ENCODE measurements at places on chromosomes 4 and X.

DNA sequence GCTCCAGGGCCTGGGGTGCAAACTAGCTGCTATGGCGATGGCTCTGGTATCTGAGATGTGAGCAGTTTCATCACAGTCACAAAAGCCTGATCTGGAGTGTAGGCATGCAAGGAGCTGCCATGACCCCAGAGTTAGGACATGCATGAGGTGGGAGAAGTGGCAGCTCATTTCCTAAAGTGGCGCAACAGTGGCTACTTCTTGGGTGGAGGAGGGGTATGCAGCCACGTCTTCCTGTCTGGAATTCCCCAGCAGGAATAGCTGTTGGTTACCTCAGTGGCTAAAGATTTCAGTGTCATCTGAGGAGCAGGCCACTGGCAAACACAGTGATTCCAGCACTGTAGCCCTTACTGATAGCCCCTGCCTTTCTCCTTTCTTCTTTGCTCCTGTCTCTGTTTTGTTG, 1382.5 kb downstream of the C4orf33 start:
- no peaks in the 10 kb centered on the region for H3K27me3 ChIP-seq
- no peak overlapping the region for H3K4me3 ChIP-seq
- no peaks in the 10 kb centered on the region for H3K36me3 ChIP-seq
- no peak for DNase-seq

GRCh38 chr4:154406018-154406795, 85.4 kb downstream of the DCHS2 start:
- DNase-seq, result no peak
- H3K36me3 ChIP-seq, result no peaks in the 10 kb centered on the region

DNA sequence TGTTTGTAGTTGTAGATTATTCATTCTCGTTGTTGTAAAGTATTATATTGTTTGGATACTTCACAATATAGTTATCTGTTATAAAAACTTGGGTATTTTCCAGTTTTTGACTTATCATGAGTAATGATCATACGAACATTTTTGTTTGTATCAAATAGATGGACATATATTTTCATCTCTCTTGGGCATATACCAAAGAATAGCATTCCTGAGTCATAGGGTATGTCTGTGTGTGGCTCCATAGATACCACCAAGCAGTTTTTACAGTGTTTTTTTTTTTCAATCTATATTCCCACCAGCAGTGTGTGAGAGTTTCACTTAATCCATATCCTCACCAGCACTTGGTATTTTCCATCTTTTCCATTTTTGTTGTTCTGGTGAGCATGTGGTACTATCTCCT, 89.7 kb upstream of the RAB40AL start:
- no peak for DNase-seq
- H3K4me1 ChIP-seq, result no peaks in the 10 kb centered on the region
- peaks cover 6% of the 10 kb centered on the region for H3K36me3 ChIP-seq
- H3K27me3 ChIP-seq, result no peaks in the 10 kb centered on the region
- H3K27ac ChIP-seq, result no peak overlapping the region
- no peak overlapping the region for H3K4me3 ChIP-seq

- DNase-seq, result no peak
- no peaks in the 10 kb centered on the region for H3K27me3 ChIP-seq
- peaks cover 14% of the 10 kb centered on the region for H3K36me3 ChIP-seq
- no peak overlapping the region for H3K4me3 ChIP-seq
Observed at GRCh38 chrX:85017721-85018120, 14.0 kb downstream of the APOOL start.

All from progenitor cell of endocrine pancreas (in vitro differentiated cells).